ENCODE measurements at places on chromosomes 13 and 19. TPM values are rescaled to one million over a fixed set of nuclear protein-coding genes. Genes with fewer than 3 reads are reported as not detected.

GRCh38 chr13:112910616-112911280 is 58.3 kb upstream of the MCF2L start:
- DNase-seq, result no peak

TMEM86B gene
- polyA plus RNA-seq, result 2.1 TPM

DNA sequence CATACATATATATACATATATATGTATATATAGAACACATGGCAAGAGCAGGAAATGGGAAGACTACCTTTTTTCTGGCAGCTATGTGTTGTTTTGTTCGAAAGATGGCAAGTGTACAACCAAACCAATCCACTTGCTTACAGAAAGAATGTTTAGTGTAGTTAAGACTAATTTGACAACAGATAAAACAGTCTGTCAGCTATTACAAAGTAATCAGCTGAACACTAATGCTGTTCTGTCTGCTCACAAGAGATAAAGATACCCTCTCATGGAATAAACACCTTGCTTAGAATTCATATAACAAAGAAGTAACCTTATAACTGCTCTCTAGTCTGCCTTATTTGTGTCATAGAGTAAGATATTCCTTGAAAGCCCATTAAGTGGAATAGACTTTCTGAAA is 858 bp upstream of the KCNRG start:
- DNase-seq, result no peak

- DNase-seq, result no peak
Measured at GRCh38 chr13:26605845-26606244, 48.4 kb downstream of the WASF3 start.

DNA sequence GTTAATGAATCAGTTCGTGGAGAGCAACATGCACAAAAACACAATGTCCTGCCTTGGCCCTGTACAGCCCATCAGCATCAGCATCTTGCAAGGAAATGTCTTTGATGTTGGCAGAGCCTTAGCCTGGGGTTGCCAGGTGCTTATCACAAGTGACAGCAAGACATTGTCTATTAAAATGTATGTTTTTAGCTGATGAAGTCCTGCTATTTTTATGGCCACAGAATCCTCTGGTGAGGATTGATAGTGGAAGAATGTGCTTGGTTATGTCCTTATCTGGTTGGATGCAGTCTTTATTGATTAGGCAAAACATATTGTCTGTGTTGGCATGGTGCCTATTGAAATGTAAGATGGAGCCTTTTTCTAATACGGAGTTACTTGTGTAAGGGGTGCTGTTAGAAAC is 1427.0 kb upstream of the MIR17HG start:
- DNase-seq, result no peak

- DNase-seq, result no peak
Measured at GRCh38 chr13:37429976-37430375, 168.6 kb downstream of the POSTN start.

NLRP9 gene
- polyA plus RNA-seq, result 0.10 TPM

GRCh38 chr19:29813642-29814041 is 1.9 kb downstream of the CCNE1 start:
- no peak for DNase-seq

- DNase-seq, result no peak
Measured at GRCh38 chr13:32147976-32148375, 116.4 kb downstream of the FRY start.

GRCh38 chr13:59690857-59691500 is 472.7 kb downstream of the DIAPH3 start:
- DNase-seq, result no peak

KIR2DL4 gene
- polyA plus RNA-seq, result not detected

- no peak for DNase-seq
Measured at GRCh38 chr13:22428188-22428828, 752.5 kb upstream of the SGCG start.

PROZ gene
- 0.69 TPM for polyA plus RNA-seq

FBN3 gene
- 19.5 TPM for polyA plus RNA-seq

DNA sequence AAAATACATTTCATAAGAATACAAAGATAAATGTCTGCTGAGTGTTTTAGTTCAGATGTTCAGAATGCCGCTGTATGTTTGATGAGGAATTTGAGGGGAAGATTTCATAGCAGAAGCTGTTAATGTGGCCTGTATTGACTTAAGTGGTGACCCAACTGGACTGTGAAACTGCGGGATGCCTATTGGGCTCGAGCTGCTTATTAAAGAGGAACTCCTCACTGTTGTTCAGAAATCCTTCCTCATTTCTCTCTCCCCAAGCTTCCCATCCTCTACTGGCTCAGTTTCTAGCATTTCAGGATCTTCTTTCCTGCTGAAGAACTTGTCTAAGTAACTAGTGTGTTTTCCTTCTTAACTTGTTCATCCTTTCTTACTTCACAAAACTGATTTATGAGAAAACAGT is 20.4 kb downstream of the DGKH start:
- DNase-seq, result no peak

DNA sequence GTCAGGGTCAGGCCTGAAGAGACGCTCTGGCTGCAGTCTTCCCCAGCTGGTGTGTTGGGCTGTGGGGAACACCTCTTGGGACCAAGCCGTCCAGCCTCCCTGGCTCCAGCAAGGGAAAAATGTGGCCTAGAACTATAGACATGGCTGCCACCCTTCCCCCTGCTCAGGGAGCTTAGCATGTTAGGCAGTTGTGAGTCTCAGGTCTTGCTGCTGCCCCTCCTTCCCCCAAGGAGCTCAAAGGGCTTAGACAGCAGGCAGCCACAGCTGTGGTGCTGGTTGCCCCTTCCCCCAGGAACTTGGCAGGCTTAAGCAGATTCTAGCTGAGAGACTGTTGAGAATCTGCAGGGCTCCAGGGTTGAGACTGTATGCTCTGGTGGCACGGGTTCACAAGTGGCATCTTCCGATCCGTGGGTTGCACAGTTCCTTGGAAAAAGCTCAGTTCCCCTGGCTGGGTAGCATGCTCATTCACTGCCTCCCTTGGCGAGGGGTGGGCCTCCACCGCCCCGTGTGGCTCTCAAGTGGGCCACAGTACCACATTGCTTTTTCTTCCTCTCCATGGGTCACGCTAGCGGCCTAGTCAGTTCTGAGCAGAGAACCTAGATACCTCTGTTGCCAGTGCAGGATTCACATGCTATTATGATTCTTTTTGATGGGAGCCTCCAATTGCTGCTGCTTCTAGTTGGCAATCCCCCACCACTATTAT is 1258.6 kb downstream of the OLFM4 start:
- no peak for DNase-seq

DNA sequence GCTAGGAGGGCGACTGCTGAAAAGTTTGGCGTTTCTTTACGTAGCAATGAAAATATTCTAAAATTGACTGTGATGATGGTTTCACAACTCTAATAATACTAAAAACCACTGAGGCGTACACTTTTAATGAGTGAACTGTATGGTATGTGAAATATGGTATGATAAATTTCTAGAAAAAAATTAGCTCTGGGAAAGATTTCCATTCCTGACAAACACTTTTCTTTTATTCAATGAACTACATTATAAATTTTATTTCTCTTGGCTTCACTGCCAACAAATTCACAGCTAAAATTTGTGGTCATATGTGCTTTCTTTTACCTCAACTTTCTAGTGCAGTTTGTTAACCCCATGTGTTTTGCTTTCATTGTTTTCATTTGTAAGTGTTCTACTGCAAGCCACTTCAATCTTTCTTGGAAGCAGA is 11.1 kb downstream of the ZC3H13 start:
- no peak for DNase-seq

DNA sequence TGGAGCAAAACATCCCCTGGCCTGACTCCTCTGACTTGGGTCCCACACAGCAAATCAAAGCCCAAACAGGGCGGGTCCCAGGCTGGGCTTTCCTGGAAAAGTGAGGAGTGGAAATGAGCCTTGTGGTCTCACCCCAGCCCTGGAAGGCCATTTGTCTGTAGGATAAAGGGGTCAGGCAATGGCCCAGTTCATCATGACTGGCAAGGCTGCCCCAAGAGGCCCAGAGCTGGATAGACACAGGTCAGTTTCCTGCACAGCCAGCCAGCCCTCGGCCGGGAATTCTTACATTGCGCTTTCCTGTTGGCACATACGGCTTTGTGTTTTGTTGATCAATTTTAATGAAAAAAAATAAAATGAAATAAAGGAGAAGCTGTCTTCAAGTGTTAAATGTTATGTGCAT is 174.3 kb downstream of the TSHZ3 start:
- DNase-seq, result no peak

DNA sequence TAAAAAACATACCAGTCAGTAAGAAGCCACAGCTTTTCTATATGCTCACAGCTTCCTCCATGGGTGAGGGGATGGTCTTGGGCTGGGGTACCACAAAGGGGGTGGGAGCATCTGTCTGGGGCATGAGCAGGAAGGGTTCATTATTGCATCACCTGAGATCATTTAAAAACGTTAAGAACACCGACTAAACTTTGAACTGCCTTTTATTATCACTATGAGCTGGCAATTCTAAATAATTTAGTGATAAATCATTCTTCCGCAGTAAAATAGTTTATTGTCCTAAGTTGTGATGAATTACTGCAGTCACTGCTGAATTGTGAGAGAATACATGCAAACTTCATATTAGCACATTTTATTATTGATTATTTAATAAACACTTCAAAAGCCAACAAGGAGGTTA is 71.6 kb downstream of the KL start:
- no peak for DNase-seq

GRCh38 chr13:52924289-52925148 is 76.1 kb upstream of the PCDH8 start:
- DNase-seq, result no peak

ZNF222 gene
- polyA plus RNA-seq, result 9.3 TPM

CEACAM7 gene
- not detected for polyA plus RNA-seq

DNA sequence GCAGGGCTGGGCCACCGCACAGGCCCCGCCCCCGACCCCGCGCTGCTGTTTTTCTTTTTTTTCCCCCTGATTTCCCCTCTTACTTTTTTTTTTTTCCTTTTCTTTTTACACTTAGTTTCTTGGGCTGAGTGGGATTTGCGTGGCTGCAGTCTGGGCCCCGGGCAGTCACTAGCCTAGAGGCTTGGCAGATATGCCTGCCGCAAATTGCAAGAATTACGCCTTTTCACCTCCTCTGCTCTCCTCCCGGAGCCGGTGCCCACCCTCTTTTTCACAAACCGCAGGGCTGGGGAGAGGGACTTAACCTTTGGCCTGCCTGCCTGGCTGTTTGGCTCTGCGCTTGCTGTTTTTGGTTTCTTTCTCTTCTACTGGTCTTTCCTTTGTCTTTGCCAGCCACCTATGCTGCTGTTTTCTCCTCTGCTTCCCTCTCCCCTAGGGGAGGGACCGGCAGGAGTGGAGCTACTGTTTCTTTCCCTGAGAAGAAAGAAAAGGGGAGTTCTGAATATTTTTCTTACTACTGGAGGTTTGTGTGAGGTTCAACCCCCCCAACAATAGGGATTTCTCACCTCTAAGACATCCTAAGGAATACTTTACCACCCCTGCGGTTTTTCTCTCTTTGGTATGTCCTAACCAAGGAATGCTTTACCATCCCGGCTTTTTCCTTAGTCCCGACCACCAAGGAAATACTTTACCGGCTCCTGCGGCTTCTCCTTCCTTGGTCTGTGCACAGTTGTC is 11.0 kb downstream of the ZNF552 start:
- DNase-seq, result no peak

- no peak for DNase-seq
Measured at GRCh38 chr13:41471785-41472184, 14.4 kb downstream of the RGCC start.

CCDC70 gene
- not detected for polyA plus RNA-seq

- DNase-seq, result no peak
Measured at GRCh38 chr13:107361666-107362065, 793.7 kb upstream of the ARGLU1 start.

FLT3 gene
- polyA plus RNA-seq, result 0.19 TPM

CEACAM4 gene
- 0.27 TPM for polyA plus RNA-seq

- peak; percentile 36 for DNase-seq
Measured at GRCh38 chr13:20828539-20829364, 55.0 kb upstream of the EEF1AKMT1 start.

DNA sequence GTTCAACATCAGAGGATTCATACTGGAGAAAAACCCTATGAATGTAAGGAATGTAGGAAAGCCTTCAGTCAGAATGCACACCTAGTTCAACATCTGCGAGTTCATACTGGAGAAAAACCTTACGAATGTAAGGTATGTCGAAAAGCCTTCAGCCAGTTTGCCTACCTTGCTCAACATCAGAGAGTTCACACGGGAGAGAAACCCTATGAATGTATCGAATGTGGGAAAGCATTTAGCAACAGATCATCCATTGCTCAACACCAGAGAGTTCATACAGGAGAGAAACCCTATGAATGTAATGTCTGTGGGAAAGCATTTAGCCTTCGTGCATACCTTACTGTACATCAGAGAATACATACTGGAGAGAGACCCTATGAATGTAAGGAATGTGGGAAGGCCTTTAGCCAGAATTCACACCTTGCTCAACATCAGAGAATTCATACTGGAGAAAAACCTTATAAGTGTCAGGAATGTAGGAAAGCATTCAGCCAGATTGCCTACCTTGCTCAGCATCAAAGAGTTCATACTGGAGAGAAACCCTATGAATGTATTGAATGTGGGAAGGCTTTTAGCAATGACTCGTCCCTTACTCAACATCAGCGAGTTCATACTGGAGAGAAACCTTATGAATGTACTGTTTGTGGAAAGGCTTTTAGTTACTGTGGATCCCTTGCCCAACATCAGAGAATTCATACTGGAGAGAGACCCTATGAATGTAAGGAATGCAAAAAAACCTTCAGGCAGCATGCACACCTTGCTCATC is 15.4 kb downstream of the ZNF570 start:
- no peak for DNase-seq

DNA sequence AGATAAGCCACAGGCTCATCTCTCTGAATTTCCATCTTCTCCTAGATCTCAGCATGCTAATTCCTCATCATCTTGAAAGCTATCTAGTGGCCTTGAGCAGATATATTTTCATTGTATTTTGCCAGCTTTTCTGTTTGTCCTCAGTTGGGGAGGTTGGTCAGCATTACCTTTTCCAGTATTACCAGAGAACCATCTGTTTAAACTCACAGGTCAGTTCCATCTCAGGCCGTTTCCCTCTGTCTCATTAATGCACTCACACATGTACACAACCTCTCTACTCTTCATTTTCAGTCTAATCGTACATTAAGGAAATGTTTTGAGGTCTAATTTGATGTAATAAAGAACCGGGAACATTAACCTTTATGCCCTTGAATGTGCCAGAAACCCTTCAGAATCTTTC is 29.7 kb downstream of the USPL1 start:
- DNase-seq, result no peak

FUT2 gene
- 1.3 TPM for polyA plus RNA-seq

CCDC8 gene
- polyA plus RNA-seq, result 52.7 TPM

DNA sequence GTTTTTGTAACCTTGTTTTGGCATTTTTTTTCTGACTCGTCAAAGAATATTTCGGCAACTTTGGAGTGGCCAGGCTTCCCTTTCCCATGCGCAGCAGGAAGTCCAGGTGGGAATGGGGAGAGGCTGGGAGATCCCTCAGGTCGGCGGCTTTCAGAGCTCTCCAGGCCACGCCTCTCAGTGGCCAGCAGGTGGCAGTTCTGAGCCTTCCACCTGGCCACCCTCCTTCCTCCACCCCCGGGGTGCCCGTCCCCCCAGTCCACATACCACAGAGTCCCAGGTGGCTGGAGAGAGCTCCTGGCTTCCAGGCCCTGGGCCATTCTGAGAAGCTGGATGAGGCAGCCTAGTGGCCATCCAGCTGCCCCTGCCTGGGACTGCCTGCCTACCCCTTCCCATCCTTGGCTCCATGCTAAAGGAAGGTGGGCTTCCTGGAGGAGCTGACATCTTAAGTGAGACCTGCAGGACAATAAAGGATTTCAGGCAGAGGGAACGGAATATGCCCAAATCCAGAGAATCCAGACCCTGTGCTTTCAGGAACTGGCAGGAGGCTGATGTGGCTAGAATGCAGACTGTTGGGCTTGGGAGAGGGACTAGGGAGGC is 46.3 kb downstream of the CCNE1 start:
- no peak for DNase-seq

SELENOV gene
- polyA plus RNA-seq, result 8.2 TPM

ZNF763 gene
- polyA plus RNA-seq, result 8.0 TPM

All from left renal pelvis (tissue), 4 donors.